ENCODE measurements at places on chromosomes 2 and 18.
A peak's percentile ranks its signal among the peaks of the same experiment; 100 is the strongest.

DNA sequence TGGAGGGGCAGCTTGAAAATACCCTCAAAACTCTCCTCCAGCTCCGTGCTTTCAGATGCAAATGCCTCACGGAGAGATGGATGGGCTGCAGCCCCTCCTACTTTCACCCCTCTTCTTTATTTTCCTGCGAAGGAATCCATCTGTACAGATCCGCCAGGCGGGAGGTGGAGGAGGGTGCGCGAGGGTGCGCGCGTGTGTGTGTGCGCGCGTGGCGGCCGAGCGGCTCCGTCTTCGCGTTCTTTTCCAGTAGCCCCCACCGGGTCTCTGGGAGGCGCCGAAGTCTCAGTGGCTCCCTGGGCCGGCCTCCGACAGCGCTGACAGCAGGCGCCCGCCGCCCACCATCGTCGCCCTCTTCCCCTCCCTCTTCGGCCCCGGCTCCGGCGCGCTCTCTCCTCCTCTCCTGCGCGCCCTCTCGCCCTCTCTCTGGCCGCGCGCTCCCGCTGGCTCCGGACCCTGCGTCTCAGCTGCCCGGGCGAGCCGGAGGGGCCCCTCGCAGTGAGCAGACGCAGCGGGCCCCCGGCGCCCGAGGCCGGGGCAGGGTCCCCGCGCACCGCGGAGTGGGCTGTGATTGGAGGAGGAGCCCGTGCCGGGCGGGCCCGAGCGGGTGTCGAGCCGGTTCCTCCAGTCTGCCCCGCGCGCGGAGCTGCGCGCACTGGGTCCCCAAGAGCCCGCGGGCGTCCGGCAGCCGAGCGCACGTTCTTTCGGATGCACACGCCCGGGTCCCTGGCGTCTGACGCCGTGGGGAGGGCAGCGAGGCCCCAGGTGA lies at the start of gene CDH7:
TSS of gene CDH7 (plus strand) at position 624 of the 766 bp plus-strand sequence. CDS start 11,831 bp downstream, outside the sequence.
- peak; percentile 29 for DNase-seq

- DNase-seq = no peak
Measured at GRCh38 chr2:10518470-10519393, 70.6 kb upstream of the ODC1 start.

- DNase-seq = no peak
Measured at GRCh38 chr2:200575957-200576356, 9.9 kb upstream of the AOX1 start.

DNA sequence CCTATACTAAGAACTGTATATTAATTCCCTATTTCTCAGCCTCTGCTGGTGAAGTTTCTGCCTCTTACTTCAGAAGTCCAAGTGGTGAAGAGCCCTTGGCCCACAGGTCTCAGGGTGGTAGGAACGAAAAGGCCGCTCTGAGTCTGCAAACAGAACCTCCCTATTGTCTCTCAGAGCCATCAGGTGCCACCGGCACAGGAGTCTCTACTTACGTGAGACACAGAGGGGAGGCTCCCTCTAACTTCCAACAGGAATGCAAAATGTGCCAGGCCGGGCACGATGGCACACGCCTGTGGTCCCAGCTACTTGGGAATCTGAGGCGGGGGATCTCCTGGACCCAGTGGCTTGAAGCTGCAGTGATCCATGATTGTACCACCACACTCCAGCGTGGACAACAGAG lies 143.0 kb downstream of the TPO start:
- DNase-seq = no peak

DNA sequence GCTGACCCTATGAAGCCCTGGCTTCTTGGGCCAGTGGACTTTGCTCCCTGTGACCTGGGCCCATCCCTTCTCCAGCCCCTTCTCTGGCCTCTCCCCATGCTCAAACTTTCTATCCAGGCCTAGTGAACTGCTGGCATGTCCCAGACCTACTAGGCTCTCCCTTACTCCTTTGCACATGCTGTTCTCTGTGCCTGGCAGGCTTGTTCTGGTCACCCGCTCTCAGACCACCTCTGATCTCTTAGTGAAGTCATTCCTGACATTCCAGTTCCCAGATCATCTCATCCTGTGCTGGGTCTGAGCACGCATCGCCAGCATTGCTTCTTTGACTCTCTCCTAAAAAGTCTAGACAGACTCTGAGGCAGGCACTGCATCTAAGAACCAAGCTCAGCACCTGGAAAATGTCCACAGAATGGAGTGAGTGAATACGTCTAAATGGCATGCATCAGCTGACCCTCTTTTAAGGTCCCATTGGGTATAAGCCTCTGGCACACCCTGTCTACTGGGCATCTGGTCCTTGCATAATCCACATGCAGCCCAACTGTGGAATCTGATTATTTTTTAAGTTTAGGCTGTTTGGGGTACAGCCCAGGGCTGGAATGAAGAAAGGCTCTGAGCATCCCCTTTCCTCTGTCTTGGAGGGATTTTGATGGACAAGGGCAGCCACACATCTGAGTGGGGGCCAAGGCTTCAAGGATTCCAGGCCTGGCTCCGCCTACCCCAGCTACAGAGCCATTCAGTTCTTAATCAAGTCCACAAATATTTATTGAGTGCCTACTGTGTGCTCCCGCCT lies 130.6 kb upstream of the HAAO start:
- peak; percentile 26 for DNase-seq

- DNase-seq = no peak
Measured at GRCh38 chr2:221775096-221775495, 203.0 kb upstream of the EPHA4 start.

DNA sequence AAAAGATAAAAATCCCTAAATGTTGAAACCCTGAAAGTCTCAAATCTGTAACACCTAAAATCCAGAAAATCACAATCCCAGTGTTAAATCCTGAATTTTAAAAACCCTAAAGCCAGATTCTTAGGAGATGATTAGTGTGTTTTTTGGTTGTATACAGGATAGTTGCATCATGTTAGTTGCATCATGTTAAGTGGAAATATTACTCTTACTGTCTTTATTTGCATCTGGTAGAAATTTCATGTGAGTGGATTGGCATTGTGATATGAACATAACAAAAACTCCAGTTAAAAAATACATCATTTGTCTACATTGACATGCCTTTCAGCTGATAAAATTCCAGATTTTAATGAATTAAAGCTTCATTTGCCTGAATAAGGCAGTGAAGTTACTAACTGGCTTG lies 683.1 kb upstream of the ACVR2A start:
- DNase-seq = no peak

GRCh38 chr2:39717067-39717466 lies 51.4 kb downstream of the TMEM178A start:
- DNase-seq = no peak

DNA sequence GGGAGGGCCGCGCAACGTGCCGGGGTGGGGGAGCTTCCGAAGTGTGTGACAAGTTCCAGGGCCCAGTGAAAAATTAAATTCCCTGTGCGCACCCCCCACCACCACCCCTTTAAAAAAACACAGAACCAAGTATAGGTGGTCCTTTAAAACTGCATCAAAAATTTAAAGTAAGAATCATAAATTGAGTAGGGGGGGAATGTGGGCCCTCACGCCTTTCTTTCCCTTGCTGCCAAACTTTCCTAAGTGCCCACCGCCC lies 2.5 kb downstream of the BCL11A start:
- no peak for DNase-seq

All from urothelium cell line (cell line).